Stimulated activated CD4-positive, alpha-beta T cell treated with anti-CD3 and anti-CD28 coated beads, TNF-alpha, amount 100 ng/mL, for 1 hour (primary cell): ENCODE measurements at places on chromosomes 7 and 10.

- DNase-seq, result peak; percentile 6
Observed at GRCh38 chr10:96374985-96375830, 16.4 kb upstream of the OPALIN start.

DNA sequence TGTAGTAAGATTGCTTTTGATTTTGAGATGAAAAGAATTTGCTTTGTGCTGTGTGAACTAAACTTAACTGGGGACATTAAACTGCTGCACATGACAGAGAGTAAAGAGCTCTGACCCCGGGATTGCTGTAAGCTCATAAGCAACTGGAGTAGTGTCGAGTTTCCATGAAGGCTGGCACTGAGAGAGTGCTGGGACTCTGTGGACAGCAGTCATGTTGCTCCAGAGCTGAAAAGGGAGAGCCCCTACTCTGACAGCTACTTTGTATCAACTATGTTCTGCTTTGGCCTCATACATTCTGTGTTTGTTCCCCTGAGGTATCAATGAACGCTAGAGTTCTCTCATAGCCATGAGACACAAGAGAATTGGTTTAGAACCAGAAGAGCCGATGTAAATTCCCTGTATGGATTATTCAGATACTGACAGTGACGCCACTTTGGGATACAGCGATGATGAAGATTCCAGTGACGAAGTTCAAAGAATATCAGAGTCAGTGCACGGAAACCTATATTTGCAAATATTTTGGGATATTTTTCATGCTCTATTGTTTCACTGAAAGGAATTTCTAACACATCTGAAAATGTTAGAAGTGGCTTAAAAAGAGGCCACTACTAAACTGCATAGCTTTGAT is 185.9 kb upstream of the DKK1 start:
- DNase-seq, result no peak

GRCh38 chr7:152674860-152675758 is 832 bp downstream of the XRCC2 start:
- DNase-seq, result no peak

GRCh38 chr7:68246189-68246633 is 1249.6 kb downstream of the TYW1 start:
- DNase-seq, result no peak

GRCh38 chr7:159096736-159097581 is 47.7 kb downstream of the VIPR2 start:
- no peak for DNase-seq

- DNase-seq, result no peak
Observed at GRCh38 chr7:503575-504111, 16.0 kb downstream of the PDGFA start.

GRCh38 chr10:23917251-23917840 is 291.6 kb upstream of the KIAA1217 start:
- no peak for DNase-seq

DNA sequence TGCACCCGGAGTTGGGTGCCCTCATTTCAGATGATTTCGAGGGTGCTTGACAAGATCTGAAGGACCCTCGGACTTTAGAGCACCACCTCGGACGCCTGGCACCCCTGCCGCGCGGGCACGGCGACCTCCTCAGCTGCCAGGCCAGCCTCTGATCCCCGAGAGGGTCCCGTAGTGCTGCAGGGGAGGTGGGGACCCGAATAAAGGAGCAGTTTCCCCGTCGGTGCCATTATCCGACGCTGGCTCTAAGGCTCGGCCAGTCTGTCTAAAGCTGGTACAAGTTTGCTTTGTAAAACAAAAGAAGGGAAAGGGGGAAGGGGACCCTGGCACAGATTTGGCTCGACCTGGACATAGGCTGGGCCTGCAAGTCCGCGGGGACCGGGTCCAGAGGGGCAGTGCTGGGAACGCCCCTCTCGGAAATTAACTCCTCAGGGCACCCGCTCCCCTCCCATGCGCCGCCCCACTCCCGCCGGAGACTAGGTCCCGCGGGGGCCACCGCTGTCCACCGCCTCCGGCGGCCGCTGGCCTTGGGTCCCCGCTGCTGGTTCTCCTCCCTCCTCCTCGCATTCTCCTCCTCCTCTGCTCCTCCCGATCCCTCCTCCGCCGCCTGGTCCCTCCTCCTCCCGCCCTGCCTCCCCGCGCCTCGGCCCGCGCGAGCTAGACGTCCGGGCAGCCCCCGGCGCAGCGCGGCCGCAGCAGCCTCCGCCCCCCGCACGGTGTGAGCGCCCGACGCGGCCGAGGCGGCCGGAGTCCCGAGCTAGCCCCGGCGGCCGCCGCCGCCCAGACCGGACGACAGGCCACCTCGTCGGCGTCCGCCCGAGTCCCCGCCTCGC is at the start of gene EGFR:
EGFR (plus strand) TSS at position 657 of the 830 bp plus-strand sequence. CDS start 261 bp downstream, outside the sequence.
- DNase-seq, result no peak

DNA sequence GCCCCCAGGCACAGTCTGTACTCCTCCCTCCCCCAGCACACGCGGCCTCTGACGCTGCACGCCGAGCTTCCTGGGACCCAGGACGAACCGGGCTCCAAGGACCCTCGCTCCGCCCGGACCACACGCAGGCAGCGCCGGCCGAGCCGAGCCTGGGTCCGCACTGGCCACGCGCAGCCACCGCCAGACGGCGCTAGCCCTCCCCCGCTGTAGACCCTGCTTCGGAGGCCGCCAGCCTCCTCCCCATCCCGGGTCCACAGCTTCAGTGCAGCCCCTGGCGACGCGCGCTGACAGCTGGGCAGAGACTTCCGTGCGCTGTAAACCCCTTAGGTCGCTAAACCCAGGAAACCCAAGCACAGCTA is 936 bp upstream of the TCERG1L start:
- DNase-seq, result no peak

GRCh38 chr7:5661942-5662341 is 119.5 kb downstream of the RNF216 start:
- no peak for DNase-seq
